ENCODE measurements at places on chromosomes 5 and 9.

DNA sequence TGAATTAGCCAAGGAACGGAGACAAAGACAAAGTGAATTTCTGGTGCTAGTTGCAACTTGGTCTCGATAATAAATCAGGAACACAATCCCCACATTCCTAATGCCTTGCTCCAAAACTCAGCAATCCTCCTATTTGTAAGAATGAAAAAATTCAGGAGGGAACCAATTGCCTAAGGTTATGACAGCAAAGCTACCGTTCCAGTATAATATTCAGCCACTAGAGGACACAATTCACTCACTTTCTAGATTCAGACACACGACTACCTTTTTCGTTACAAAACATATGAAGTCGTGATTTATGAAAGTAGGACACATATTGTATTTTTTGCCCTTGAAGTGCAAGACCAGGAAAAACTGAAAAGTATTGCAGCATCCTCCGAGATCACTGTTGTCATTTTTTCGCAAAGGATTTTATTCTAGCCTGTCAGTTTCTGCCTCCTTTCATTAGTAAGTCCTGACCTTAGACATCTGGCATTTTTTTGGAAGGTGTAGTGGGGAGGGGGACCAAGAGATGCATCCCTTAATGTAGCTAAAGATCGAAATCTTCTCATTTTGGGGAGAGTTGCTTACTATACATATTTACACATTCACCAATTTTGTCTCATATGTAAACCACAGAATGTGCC is 133.1 kb downstream of the DOCK8 start:
- DNase-seq, result no peak

GRCh38 chr9:127200106-127200862 is 64.3 kb upstream of the GARNL3 start:
- no peak for DNase-seq

GRCh38 chr9:133539991-133540697 is 5.6 kb downstream of the ADAMTSL2 start:
- DNase-seq, result no peak

- DNase-seq, result no peak
These were observed 15.3 kb downstream of the FAM169A start for GRCh38 chr5:74850789-74851425.

DNA sequence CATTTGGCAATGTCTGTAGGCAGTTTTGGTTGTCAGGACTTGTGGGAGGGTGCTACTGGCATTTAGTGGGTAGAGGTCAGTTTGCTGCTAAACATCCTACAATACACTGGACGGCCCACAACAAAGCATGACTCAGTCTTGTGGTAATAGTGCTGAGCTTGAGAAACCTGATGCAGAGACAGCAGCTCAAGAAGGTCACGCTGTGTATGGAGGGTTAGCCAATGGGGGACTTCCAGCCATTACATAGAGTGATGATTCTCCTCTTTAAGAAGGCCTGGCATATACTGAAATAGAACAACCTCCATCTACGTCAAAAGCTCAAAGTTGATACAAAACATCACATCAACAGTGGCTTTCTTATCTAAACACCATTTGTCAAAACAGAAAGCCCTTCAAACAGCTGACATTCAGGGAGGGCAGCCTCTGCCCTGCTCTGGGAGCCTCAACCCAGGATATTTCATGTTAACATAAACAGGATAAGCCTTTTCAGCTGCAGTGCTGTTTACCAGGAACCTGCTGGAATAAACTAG is 143.0 kb downstream of the GPBP1 start:
- no peak for DNase-seq

- DNase-seq, result no peak
These were observed 50.1 kb upstream of the RETREG1 start for GRCh38 chr5:16666883-16667398.

DNA sequence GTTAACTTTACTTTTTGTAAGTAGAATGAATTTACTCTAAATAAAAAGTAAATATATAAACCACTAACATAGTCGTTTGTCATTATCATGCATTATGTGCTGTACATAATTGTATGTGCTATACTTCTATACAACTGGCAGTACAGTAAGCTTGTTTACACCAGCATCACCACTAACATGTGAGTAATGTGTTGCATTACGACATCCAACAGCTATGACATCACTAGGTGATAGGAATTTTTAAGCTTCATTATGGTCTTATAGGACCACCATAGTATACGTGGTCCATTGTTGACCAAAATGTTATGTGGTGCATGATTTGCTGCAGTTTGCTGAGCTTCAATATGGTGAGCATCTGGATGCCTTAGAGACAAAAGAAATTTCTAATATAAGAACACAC is 819.1 kb upstream of the GRAMD2B start:
- DNase-seq, result no peak

Data from stimulated activated CD8-positive, alpha-beta memory T cell treated with anti-CD3 and anti-CD28 coated beads, Interleukin-12 subunit alpha, Interleukin-12 subunit beta, amount 100 ng/mL, for 4 hours (primary cell).